ENCODE measurements at places on chromosomes 1 and 21.

- no peak for DNase-seq
Observed at GRCh38 chr1:167605576-167605975, 24.5 kb upstream of the RCSD1 start.

- no peak for DNase-seq
Observed at GRCh38 chr1:59494145-59494833, 197.4 kb downstream of the FGGY start.

DNA sequence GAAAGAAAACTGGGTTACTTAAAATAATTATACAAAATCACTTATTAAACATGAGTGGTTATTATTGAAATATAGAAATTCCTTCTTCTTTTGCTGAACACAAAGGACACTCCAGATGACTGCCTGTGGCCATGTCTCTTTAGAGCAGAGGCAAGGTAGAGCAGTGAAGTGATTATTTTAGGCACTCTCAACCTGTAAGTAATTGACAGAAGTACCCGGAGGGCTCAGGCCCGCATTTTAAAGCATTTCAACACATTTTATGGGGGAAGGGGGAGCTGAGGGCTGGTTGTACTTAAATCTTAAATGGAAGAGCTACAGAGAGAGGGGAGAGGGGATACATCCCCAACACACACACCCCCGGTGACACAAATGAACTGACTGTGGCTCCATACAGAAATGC is 10.2 kb downstream of the OSCP1 start:
- no peak for DNase-seq

DNA sequence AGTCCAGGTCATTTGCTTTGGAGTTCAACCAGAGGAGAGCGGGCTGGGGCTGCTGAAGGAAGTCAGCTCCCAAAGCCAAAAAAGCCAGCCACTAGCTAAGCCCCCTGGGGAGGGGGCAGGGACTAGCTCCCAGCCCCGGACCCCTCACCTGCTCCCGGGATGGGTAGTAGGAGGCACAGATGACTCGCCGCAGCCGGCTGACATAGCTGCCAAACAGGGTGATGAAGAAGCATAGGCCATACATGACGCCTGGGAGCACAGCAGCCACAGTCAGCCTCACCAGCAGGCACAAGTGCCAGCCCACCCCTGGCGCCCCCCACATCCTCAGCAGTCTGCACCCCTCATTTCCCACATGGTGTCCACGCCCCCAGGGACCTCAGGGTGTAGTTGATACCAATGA is 7.4 kb downstream of the DCST2 start:
- DNase-seq: no peak

Data from thymus (tissue), 14 donors.